ENCODE measurements at places on chromosomes 6 and 20.

DNA sequence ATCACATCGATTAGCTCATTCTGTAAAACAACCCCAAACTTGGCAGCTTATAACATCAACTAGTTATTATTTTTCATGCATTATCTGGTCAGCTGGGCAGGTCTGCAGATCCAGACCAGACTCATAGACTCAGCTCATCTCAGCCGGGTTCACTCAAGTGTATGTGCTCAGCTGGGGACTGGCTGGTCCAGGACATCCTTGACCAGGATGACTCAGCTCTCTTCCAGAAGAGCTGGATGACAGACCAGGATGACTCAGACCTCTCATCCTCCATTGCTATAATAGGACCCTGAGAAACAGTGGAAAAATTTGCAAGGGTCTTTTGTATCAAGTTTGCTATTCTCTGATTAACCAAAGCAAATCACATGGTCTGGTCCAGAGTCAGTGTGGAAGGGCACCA lies 312.5 kb upstream of the PLCB4 start:
- no peak for DNase-seq

DNA sequence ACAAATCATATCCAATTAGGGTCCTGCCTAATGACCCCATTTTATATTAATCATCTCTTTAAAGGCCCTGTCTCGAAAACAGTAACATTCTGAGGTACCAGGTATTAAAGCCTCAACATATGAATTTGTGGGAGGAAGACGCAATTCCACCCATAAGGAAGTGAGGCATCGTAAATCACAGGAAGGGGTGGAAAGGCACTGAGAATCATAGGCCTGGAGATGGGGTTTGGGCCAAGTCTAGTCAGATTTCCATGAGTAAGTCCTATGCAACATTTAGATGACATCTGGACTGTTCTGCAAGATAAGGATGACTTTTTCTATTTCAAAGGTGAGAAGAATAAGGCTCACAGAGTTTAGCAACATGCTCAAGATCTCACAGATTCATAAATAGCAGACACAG lies 534.0 kb downstream of the KHDRBS2 start:
- DNase-seq = no peak

DNA sequence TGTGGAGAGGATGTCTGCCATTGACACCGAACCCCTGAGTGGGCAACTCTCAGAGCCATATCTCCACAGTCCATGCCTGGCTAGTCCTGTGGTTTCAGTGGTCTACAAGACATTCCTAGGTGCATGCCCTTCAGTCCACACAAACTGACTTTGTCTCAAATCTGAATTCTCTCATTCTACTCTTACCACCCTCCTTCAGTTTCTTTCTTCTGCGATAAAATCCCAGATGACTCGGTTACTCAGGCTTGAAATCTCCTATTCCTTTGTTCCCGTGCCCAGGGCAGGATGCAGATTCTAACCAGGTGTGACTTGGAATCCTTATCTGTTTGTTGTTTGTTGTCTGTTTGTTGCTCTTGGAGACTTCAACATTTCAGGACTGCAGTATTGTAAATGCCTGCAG lies 9.3 kb downstream of the CDS2 start:
- DNase-seq = no peak

DNA sequence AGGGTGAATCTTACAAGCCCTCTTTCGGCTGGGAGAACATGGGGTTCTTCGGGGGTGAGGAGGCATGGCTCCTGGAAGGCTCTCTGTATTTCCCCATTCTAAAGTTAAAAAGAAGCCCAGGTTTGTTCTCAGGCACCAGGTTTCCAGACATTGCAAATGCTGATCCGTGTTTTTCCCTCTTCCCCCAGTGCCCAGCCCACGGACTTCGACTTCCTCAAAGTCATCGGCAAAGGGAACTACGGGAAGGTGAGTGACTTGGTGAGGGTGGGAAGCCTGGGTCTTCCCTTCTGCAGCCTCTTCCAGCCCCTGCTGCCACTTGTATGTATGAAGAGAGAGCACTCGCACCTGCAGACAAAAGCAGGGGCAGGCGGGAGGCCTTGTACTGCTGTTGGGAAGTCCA lies 8.7 kb downstream of the SGK2 start:
- no peak for DNase-seq

GRCh38 chr6:45728674-45729073 lies 287.0 kb downstream of the CLIC5 start:
- peak; percentile 12 for DNase-seq

DNA sequence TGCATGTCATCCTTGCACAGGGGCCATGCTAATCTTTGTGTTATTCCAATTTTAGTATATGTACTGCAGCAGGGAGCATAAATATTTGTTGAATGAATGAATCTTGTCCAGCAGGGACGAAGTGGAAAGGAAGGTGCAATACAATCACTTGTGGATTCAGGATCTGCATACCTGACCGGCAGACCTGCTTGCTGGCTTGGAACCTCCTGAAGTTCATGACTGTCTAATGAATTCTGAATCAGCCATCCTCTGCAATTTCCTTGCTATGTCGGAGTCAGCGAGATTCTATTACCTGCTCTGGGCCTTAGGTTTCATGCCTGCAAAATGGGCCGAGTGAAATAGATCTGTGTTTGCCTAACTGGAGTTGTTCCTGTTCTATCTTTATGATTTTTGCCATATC lies 17.4 kb upstream of the NCOA3 start:
- no peak for DNase-seq

- DNase-seq = no peak
These were observed 117.1 kb downstream of the GRM4 start for GRCh38 chr6:34028691-34029360.

DNA sequence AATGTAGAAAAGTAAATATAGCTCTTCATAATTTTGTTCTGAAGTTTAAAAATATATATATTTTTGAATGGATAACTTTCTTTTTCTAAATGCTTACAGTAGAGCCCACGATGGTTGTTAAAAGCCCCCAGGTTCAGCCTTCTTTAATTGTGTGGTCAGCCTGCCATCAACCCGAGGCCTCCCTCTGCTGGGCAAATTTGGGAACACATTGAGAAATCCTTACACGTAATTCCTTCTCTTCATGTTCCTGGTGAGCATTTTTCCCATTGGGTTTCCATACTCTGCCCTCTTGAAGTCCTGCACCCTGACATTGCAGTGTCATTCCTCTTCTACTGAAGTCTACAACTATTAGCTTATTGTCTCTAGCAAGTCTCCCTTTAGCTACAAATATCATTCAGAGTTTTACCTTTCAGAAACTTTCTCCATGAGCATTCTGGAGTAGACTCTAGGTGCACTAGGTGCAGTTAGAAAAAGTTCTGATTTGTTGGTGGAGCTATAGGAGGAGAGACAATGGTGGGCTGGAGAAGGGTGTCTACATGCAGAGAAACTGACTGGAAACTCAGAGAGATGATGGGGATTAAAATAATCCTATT lies 40.6 kb downstream of the TRIM38 start:
- DNase-seq = peak; percentile 56

- no peak for DNase-seq
These were observed 16.4 kb downstream of the SLCO4A1 start for GRCh38 chr20:62658593-62659178.

DNA sequence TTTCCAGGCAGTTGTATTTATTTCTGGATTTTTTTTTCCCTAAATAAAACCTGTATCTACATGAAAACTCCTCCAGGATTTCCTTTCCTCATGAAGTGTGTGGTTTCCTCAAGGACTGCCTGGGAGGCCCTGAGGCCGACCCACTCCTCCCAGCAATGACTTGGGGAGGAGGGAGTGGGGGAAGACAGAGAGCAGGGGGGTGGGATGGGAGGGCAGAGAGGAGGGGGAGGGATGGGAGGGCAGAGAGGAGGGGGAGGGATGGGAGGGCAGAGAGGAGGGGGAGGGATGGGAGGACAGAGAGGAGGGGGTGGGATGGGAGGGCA lies 161.8 kb upstream of the AGPAT4 start:
- DNase-seq = no peak

- no peak for DNase-seq
These were observed 28.7 kb downstream of the ISM1 start for GRCh38 chr20:13249798-13250170.

GRCh38 chr20:25860531-25861150 lies 164.0 kb upstream of the ZNF337 start:
- DNase-seq = no peak

GRCh38 chr6:39428152-39428551 lies 105.7 kb upstream of the KCNK16 start:
- DNase-seq = no peak

DNA sequence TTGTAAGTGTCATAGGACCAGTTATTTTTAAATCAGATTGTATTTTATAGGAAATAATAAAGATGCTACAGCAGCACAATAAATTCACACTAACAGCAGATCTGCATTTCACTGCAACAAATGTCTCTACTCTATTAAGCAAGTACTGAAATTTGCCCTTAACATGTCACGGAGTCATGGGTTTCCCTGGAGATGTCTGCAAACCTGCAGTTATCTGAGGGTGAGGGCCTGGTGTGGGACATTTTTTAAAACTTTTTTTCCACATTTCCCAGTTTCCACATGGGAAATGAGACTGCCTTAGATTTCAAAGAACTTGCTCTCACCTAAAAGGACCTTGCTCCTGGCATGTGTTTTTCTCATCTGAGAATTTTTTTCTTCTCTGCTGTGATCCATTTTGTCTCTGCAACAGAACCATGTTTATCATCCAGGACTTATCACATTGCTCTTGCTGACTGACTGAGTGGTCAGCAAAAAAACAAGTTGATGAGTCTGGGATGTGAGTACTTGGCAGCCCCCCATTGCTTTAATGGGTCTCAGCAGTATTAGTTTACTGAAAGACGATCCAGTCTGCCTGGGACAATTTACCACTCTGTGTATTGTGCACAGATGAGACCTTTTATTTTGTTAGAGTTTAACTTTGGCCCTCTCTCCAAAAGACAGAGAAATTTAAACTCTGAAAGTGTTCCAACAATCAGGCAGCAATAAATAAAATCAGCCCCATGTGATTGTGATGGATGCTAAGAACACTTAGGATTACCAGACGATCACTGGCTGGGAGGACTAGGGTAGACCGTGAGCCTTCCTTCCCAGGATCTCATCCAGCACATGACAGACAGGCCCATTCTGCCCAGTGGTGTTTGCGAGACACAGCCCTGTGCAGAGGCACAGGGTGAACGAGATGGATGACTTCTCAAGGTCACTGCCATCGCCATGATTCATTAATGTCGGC lies 268.8 kb downstream of the BTBD9 start:
- no peak for DNase-seq

- DNase-seq = no peak
These were observed 63.1 kb downstream of the SEC63 start for GRCh38 chr6:107894809-107895396.

- DNase-seq = no peak
These were observed 33.3 kb upstream of the THEMIS start for GRCh38 chr6:127933852-127934840.
